Nucleus accumbens (tissue), 56 donors: ENCODE measurements at places on chromosomes 7 and 10.

GRCh38 chr7:47371733-47372368, 210.1 kb downstream of the TNS3 start:
- DNase-seq = no peak

DNA sequence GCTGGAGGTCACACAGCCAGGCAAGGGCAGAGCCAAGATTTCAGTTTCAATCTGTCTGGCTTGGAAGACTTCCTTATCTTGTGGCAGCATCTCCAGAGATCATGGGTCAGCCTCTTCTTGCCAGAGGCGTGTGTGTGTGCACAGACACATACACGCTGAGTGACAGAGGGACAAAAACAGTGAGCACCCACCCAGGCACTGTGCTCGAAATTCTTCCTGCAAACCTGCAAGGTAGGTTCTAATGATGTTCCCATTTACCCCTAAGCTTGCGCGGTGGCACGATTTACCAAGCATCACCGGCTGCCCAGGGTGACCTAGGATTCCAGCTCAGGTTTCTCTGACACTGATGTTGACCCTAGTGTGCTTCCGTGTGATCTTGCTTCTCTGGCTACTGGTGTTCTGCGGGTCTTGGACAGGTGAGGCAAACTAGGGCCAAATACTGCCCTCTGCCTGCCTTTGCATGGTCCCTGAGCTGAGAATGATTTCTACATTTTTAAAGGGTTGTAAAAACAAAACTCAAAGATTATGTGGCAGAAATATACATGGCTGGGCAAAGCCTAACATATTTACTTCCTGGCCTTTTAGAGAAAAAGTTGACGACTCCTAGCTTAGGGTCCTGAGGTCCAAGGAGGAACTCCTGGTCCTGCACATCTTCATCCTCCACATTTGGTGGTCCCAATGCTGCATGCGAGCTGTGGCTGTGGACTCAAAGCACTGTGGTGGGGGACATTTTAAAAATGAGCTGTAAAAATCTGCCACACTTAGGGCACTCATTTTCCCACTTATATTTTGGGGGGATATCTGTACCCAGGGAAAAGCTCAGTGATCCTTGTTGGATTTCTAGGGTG, 268.5 kb downstream of the RPS24 start:
- no peak for DNase-seq

DNA sequence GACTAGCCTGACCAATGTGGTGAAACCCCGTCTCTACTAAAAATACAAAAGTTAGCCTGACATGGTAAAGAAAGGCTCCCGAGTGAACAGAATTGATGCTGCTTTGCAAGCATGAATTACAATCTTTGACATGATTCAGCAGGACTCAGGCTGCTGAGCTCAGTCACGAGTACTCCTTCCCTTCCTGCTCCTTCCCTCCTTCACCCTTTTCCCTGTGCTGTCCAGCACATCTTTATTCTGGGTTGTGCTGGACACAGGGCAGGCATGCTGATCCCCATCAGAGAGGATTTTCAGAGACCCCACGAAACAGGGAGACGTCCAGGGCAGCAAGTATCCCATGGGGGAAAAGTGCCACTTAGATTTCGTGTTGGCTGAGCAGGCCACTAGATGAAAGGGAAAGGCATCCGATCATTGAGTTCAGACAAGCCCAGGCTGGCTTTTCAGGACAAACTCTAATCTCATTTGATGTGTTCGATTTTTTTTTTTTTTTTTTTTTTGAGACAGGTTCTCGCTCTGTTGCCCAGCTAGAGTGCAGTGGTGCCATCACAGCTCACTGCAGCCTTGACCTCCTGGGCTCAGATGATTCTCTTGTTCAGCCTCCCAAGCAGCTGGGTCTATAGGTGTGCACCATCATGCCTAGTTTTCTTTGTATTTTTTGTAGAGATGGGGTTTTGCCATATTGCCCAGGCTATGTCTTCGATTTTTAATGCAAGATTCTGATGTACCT, 36.5 kb downstream of the BAMBI start:
- no peak for DNase-seq

- DNase-seq = no peak
Observed at GRCh38 chr7:86089455-86089854, 554.3 kb upstream of the GRM3 start.

- no peak for DNase-seq
Observed at GRCh38 chr10:110989016-110989415, 69.6 kb downstream of the SHOC2 start.

DNA sequence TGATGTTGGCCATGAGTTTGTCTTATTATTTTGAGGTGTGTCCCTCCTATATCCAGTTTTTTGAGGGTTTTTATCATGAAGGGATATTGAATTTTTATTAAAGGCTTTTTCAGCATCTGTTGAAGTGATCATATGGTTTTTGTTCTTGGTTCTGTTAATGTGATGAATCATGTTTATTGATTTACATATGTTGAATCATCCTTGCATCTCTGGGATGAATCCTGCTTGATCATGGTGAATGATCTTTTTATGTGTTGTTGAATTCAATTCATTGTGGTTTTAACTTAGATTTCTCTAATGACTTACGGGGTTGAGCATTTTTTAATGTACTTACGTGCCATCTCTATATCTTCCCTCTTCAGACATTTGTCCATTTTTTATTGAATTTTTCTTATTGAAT, 22.9 kb downstream of the DLD start:
- DNase-seq = no peak

GRCh38 chr10:51255381-51255780, 181.1 kb downstream of the PRKG1 start:
- no peak for DNase-seq

DNA sequence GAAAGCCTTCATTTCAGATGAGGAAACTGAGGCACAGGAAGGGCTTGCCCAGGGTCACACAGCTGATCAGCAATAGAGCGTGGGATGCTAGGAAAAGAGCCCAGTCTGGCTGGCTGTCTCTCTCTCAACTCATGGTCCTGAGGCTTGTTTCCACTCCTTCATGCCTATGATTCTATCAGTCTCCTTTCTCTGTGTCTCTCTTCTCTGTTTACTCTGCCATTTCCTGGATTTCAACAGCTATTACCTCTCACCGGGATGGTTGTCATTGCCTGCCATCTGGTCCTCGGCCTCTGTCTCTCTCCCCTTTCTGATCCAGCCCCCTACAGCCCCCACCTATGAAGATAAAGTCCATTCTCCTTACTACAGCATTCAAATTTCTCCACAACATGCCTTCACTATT, 93.3 kb upstream of the AGBL3 start:
- DNase-seq = no peak

DNA sequence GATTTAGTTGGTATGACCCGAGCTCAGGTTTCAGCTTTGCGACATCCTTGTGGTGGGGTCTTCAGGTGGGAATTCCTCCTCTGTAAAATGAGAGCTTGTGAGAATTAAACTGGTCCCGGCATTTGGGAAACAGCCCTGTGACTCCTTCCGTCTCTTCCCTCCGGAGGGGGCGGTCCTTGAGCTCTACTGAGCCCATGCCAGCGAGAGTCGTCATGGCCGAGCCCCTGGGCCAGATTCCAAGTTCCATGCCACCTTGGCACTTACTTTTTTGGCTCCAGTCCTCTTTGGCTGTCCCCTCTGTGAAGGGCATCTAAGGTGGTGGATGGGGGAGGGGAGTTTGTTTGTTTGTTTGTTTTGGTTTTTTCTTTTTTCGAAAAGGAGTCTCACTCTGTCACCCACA, 47.6 kb downstream of the GTF2IRD1 start:
- no peak for DNase-seq

GRCh38 chr10:43671659-43672531, 23.2 kb upstream of the ZNF32 start:
- DNase-seq = no peak

GRCh38 chr7:1717903-1718676, 48.0 kb downstream of the ELFN1 start:
- DNase-seq = no peak

GRCh38 chr7:112791465-112792168, 1.4 kb upstream of the TMEM168 start:
- DNase-seq = no peak

DNA sequence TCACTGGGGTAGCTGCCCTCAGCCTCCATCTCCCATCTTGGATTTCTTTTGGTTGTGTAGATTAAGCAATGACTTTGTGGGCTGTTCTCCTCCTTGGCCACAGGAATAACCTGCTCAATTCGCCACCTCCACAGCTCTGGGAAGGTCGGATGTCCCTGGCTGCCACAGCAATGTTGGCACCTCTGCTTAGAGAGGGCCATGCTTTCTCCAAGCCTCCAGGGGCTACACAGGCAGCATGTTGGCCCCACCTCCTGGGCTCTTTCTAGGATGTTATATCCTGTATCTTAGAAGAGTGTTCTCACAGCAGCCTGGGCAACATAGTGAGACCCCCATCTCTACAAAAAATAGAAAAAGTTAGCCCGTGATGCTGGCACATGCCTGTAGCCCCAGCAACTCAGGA, 35.4 kb upstream of the FXYD4 start:
- no peak for DNase-seq

- no peak for DNase-seq
Observed at GRCh38 chr7:151857866-151858450, 19.0 kb downstream of the PRKAG2 start.

DNA sequence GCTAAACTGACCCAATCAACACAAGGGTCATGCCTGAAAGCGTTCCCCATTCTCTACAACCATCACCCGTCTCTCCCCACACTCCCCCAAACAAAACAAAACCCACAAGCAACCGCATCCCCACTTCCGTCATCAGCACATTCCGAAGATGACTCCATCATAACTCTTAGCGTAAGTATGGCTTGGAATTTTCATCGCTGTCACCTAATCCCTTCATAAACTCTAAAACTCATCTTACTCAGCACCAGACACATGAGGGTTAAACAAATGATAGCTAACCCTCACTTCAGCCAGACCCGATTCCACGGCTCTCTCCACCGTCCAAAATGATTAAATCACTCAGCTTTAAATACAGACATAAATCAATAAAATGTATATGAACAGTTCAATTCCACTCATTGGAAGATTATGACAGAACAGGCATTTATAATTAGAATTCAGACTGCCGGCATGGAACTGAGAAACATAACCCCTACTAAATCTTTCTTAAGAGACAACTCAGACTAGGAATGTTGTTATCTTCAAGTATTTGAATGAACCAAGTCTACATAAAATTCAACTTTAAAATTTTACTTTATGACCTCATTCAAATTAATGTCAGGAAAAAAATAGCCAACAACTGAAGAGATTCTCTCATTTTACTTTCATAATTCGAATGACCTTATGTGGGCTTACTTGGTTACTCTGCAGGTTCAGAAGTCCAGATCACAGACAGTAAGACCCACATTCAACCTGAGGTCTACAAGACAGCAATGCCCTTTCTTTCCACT, 215.9 kb downstream of the PARD3 start:
- DNase-seq = no peak

GRCh38 chr7:95558864-95559263, 37.5 kb downstream of the PDK4 start:
- DNase-seq = no peak

DNA sequence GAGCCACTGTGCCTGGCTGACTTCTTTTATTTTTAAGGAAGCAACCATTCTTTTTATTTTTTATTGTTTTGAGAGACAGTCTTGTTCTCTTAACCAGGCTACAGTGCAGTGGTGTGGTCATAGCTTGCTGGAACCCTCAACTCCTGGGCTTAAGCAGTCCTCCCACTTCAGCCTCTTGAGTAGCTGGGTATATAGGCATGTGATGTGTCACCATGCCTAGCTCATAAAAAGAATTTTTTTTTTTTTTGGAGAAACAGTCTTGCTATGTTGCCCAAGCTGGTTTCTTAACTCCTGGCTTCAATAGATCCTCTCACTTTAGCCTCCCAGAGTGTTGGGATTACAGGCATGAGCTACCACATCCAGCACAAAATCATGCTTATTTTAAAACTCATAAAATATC, 5.8 kb downstream of the MCU start:
- DNase-seq = no peak

GRCh38 chr7:38773430-38773829, 135.6 kb downstream of the VPS41 start:
- no peak for DNase-seq
